Inflammatory macrophage (primary cell): ENCODE measurements at places on chromosomes 5 and 9.

- DNase-seq, result no peak
Observed at GRCh38 chr9:27350382-27350976, 53.5 kb upstream of the EQTN start.

- no peak for DNase-seq
Observed at GRCh38 chr9:123455187-123455586, 99.2 kb downstream of the CRB2 start.

DNA sequence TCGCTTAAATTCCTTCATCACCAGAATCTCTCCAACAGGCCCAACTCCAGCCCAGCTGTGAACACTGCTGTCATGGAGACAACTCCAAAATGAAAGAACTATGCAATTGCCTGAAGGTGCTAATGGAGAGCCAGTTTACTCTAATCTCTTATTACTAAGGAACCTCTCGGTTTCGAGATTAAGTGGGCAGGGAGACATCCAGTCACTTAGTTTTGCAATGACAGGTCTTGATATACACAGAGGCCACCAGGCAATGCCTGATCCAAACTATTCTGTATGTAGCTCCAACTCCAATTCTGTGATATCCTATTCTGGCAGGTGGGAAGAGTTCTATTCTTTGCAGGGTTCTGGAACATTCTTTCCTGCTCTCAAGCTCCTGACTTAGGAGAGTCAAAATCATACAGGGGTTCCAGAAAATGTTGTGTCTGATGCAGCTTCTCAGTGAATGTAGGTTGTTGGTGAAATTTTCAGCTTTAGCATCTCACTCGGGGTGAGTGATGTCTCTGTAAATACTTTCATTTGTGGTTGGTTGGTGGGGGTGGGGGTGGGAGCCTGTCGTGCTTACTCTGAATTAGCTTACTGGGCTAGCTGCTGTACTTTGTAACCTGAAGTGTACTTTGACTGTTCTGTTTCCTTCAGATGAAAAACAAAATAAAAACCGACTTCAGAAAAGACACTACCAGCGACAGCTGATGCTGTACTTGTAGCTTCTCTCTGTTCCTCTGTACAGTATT, 170.9 kb downstream of the PALM2AKAP2 start:
- no peak for DNase-seq

- DNase-seq, result no peak
Observed at GRCh38 chr5:68170826-68171558, 44.6 kb upstream of the PIK3R1 start.
